GM23338 (cell line): ENCODE measurements at places on chromosomes 4 and X.

DNA sequence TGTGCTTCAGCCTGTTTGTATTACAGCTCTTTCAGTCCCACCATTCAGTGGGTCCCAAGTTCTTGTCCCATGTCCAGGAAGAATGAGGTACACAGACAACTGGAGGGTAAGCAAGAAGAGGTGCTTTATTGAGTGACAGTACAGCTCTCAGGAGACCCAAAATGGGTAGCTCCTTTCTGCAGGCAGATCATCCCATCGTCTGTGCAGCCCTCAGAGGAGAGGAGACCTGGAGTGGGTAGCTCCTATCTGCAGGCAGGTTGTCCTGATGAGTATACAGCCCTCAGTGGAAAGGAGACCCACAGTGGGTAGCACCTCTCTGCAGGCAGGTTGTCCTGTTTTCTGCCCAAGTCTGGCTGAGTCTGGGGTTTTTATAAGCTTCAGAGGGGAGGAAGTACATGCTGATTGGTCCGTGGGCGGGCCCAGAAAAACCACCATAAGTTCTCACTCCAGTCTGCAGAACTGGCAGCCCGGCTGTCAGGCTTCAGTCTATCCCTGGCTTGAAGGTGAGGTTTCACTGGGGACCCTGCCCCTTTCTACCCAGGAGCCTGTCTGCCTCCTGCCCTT, 18.0 kb downstream of the GRK4 start:
- no peak for DNase-seq

DNA sequence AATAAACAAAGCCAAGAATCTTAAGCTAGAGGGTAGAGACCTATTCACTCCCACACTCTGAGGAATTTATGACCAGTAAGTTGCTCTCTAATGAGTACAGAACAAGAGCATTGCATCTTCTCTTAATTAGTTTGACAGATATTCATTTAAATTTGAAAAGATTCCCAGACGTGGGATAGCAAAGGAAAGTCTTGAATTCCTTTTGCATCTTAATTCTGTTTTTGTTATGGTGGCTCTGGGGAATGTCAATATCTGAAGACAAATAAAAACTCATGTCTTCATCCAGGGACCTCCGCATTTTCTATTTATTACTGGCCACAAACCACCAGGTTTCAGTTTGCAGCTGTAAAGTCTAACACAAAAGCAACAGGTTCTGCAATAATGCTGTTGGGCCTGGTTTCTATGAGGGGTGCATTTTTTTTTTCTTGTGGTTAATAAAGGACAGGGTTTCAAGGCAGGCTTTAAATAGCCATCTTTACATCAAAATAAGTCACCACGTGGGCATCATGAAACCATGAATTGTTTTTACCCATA, 172.3 kb downstream of the SHROOM3 start:
- peak; percentile 53 for DNase-seq

DNA sequence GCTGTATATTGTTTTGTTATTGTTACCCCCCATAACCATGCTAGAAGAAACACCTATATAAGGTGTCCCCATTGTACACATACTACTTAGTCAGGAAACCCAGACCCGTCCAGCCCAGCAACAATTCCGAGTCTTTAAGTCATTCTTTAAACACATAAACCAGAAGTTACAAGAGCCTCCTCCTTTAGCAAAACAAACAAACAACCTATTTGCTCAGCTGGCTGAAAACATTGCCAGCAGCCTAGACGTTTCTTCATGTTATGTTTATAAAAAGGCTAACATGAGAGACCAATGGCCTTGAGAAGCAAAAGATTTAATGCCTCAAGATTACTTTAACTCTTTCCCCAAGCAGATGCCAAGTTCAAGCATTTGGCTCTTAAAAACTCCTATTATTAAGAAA, 1.4 kb downstream of the ACOX3 start:
- no peak for DNase-seq

GRCh38 chrX:40299641-40300046, 201.9 kb upstream of the BCOR start:
- no peak for DNase-seq

GRCh38 chr4:177001271-177002175, 208.8 kb upstream of the VEGFC start:
- DNase-seq, result no peak

- peak; percentile 33 for DNase-seq
Observed at GRCh38 chrX:50497114-50497513, 26.5 kb upstream of the DGKK start.

DNA sequence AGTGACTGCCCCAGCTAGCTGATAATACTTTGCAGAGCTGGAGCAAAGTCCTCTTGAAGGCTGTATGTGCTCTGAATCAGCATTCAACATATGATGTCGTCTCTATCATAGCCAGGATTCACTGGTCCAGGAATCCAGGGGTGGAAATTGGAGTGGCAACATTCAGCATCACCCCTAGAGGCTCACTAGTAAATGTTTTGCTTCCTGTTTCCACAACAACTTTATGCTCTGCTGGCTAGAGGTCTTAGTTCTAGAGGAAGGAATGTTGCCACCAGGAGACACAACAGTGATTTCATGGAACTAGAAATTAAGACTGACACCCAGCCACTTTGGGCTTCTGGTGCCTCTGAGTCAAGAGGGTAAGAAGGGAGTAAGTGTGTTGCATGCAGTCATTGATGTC, 11.3 kb downstream of the MAGEA1 start:
- peak; percentile 11 for DNase-seq

- DNase-seq, result peak; percentile 14
Observed at GRCh38 chr4:94036964-94037363, 170.7 kb upstream of the SMARCAD1 start.

DNA sequence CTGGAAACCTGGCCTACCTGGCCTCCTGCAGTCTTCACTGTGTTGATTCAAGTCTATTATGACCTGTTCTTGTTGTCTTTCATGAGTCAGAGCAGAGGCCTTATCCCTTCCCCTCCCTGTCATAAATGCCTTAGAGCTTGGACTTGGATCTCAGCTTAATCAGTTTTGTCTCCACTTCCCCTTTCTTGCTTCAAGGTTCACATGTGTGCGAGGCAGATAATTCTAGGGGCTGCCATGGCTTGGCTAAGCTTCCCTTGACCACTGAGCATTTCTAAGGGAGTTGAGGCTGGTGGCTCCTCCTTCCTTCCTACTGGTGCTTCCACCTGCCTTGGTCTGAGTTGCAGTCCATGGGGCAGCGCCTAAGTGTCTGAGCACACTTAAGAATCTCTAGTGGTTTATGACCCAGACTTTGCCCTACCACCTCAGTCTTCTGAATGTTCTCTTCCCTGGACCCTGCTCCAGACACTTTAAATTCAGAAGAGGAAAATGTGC, 1.7 kb upstream of the HEPH start:
- no peak for DNase-seq

DNA sequence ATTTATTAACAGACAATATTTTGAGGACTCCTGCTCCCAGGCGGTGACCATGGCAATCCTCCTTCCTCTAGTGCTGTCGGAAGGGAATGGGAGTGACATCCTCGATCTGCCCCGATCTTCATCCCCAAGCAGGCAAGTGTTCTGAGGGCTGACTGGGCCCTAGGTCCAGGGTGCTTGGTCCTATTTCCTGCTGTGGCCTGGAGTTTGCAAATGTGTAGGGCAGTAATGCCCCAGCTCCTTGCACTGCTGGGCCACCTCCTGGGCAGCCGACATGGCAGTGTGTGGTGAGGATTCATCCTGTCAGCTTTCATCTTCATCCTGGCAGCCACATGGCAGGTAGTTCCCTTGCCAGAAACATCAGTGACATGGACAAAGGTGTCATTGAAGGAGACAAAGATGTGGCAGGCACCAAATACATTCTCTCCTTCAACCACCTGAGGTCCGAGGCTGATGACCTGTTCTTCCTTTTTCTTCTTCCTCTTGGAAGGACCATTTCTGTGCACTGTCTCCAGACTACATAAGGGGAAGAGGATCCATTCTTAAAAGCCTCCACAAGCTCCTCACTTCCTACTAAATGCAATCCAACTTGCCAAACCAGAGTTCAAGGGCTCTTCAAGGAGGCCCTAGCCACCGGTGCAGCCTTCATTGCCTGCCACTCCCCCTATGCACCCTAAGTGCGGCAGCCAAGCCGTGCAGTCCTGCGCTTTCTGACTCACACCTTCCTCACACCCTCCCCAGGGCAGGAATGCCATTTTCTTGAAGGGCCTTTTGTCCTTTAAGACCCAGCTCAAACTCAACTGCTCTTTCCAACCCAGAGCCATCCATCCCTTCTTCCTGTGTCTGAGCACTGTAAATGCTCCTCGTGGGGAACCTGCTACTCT, 65.7 kb downstream of the TMEM154 start:
- no peak for DNase-seq

DNA sequence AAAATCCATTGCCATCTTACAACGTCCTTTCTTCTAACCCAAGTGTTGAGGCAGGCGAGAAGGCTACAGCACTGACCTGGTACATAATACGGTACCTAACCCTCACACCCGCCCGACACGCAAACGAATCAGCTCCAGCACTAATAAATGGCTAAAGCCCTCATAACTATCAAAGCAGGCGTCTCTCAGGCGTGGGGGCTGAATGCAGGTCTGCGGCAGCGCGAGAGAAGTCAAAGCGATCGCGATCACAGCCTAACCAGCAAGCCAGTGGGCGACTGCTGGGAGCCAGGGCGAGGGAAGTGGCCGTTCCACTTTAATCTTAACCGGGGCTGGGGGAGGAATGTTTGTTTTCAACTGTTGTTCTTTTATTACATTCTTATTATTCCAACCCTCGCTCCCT, 1.5 kb downstream of the CDX4 start:
- DNase-seq, result peak; percentile 24

DNA sequence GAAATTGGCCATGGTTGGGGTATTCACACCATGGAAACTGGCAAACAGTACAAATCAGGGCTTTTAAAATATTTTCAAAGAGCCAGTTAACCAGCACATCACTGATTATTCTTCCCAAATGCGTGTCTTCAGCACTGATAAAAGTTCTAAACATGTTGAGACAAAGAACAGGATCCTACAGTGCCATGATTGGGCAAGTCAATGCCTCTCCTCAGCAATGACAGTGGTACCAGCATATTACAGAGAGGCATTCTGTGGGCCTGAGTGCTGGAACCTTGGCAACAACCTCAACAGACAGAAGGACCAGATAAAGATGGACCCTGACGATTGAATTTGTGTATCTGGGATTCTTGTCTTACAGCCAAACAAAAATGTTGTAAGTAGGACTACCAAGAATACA, 108.9 kb downstream of the EFHC2 start:
- DNase-seq, result no peak

GRCh38 chr4:176150356-176150682, 45.1 kb downstream of the SPATA4 start:
- peak; percentile 13 for DNase-seq

DNA sequence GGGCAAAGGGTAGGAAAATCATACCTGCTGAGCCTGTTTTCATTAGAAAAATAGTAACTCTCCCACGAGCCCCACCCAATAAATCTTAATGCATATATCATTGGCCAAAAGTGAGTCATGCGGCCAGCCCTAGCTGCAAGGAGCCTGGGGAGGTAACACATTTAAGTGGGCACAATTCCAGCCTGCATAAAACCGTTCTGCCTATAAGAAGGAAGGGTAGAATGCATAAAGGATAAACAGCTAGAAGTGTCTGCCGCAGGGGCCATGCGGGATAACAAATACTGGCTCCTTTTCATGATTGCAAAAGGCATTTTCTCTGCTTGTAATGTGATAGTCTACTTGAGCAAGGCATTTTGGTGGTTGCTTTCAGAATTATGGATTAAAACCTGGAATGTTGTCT, 37.1 kb downstream of the EFHC2 start:
- no peak for DNase-seq

DNA sequence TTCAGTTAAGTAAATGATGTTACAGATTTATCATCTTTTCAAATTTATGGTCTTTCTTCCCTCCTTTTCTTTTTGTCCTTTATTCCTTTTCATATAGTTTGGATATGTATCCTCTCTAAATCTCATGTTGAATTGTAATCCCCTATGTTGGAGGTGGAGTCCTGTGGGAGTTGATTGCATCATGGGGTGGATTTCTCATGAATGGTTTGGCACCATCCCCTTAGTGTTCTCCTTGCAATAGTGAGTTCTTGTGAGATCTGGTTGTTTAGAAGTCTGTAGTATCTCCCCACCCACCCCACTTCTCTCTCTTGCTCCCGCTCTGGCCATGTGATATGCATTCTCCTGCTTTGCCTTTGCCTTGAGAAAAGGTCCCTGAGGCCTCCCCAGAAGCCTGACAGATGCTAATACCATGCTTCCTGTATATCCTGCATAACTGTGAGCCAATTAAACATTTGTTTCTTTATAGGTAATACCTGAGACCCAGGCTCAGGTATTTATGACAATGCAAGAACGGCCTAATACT, 236.7 kb downstream of the PRDM5 start:
- peak; percentile 2 for DNase-seq

DNA sequence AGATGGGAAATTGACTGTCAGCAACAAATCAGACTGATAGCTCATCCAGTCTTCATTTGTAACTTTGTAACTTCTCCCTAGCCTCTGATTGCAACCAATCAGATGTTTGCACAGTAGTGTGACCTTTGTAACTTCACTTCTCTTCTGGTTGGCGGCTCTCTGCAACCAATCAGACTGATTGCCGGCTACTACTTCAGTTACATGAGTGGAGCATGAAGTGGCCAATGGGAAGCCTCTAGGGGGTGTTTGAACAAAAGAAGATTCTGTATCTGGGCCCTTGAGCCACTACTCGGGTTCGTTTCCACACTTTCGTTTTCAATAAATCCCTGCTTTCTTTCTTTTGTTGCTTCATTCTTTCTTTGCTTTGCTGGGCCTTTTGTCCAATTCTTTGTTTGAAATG, 1285.8 kb downstream of the TECRL start:
- DNase-seq, result no peak

DNA sequence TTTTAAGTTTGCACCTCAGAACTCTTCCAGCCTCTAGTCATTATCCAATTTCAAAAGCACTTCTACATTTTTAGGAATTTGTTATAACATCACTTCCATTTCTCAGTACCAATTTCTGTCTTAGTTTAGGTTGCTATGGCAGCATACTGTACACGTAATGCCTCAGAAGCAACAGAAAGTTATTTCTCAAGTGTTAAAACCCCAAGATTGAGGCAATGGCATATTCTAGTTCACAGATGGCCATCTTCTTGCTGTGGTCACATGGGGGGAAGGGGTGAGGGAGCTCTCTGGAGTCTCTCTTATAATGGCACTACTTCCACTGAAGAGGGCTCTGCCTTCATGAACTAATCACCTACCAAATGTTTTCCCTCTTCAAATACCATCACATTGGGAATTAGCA, 220.3 kb upstream of the CTSO start:
- DNase-seq, result no peak

GRCh38 chrX:9862953-9863352, 76.7 kb downstream of the SHROOM2 start:
- DNase-seq, result no peak

DNA sequence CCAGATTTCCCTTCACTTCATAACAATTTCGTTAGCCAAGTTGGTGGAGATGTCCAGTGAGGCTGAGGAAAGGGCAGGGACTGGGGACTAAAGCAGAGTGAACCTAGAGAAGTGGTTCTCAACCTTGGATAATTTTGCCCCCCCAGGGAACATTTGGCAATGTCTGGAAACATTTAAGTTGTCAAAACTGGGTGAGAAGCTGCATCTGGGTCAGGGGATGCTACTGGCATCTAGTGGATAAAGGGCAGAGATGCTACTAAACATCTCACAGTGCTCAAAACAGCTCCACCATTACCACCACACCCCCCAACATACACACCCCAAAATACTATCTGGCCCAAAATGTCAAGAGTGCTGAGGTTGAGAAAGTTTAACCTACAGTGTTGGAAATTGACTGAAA, 32.0 kb upstream of the FGF16 start:
- DNase-seq, result peak; percentile 24

- DNase-seq, result no peak
Observed at GRCh38 chrX:50771382-50771781, 42.6 kb downstream of the SHROOM4 start.

- peak; percentile 18 for DNase-seq
Observed at GRCh38 chr4:67051000-67051789, 494.1 kb downstream of the CENPC start.

GRCh38 chrX:10656214-10656613, 35.8 kb upstream of the MID1 start:
- DNase-seq, result no peak
